Pancreas (tissue), 10 donors: ENCODE measurements at places on chromosomes 5 and 9.

DNA sequence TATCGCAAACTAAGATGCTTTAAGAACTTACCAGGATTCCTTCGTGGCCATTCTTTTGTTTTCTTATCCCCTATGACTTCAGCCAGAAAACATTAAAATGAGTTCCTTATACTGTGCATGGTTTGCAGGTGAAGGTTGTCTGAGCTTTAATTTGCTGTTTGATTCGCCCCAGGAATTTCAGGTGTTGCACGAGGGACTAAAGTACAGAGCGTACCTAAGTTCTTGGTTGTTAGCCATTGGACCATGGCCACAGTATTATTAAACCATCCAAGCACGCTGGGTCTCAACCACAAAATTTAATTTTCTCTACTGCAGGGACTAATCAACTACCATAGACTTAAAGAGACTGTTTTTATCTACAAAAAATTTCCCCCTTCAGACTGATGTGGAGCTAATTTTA, 208.4 kb upstream of the MPDZ start:
- DNase-seq: no peak

GRCh38 chr9:135073741-135074305, 13.6 kb upstream of the OLFM1 start:
- no peak for DNase-seq

DNA sequence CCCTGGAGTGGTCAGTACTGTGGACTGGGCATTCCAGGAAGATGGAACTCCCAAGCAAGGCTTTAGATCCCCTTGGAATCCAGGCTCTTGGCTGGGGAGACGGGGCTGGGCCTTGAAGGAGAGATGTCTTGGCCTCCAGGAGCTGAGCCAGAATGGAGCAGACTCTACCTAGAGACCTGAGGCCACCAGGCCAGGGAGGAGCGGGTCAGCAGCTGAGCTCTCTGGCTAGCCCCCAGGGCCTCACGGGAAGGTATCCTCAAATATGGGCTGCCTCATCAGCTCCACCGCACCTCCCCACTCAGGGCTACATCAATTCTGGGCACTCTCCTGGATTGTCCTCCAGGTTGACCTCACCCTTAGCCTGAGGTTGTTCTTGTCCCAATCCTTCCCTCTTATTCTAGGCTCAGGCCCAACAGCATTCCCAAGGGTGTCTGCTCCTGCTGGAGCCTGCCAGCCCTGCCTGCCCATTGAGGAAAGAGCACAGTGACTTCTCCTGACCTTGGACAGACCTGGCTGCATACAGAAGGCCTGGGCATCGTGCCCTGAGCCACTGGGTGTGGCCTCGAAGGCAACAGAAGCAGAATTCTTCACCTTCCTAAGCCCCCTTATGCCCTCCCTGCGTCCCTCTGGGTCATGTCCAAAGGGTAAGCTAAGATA, 3.0 kb upstream of the PDLIM4 start:
- peak; percentile 78 for DNase-seq

- no peak for DNase-seq
Observed at GRCh38 chr5:137605411-137605810, 106.3 kb upstream of the SPOCK1 start.

DNA sequence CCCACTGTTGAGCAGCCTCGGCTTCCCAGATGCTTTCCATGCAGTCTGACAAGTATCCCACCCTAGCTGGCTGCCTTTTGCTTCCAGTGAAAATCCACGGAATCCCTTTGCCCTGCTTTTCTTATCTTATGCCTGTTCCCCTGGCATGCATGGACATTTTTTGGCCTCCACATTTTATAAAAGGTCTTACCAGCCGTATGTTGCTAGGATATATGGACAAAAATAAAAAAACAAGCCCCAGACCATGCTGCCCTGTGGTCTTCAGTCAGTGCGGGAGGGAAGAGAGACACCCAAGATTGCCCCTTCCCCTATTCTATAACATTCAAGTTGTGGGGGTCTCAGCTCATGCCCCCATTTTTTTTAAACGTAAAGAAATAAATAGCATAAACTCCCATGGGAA, 129.6 kb downstream of the COL23A1 start:
- no peak for DNase-seq

GRCh38 chr5:135584918-135585317, 6.1 kb upstream of the CXCL14 start:
- no peak for DNase-seq

DNA sequence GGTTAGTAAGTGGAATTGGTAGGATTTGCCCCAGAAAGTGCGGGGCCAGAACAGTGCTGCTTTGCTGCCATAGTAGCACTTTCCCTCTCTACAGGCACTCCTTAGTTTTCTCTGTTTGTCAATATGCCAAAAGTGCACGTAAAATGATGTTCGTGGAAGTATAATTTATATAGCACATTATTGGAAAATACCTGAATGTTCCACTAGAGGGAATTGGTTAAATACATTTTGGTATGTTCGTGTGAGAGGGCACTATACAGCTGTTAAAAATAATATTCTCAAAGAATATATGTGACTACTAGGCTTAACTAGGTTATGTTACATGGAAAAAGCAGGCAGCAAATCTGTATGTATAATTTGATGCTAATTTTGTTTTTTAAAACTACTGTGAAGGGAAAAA, 184.0 kb upstream of the GDNF start:
- no peak for DNase-seq

- DNase-seq: peak; percentile 43
Observed at GRCh38 chr9:35903049-35903448, 3.0 kb upstream of the HRCT1 start.

GRCh38 chr5:140260089-140260656, 42.7 kb downstream of the PFDN1 start:
- DNase-seq: no peak

DNA sequence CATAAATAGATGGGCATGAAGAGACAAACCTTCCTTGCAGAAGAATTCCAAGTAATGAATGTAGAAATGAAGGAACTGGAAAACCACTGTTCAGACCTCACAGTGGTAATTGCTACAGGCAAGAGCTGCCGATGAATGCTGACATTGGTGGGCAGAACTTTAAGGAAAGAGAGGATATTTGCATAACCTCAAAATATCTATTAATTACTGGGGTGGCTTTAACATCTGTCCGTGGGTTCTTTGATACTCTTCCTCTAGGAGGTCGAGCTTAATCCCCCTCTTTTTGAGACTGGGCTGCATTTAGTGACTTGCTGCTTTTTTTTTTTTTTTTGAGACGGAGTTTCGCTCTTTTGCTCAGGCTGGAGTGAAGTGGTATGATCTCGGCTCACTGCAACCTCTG, 34.7 kb downstream of the LAMC3 start:
- DNase-seq: no peak

GRCh38 chr9:105681724-105682123, 12.6 kb upstream of the TMEM38B start:
- DNase-seq: no peak

DNA sequence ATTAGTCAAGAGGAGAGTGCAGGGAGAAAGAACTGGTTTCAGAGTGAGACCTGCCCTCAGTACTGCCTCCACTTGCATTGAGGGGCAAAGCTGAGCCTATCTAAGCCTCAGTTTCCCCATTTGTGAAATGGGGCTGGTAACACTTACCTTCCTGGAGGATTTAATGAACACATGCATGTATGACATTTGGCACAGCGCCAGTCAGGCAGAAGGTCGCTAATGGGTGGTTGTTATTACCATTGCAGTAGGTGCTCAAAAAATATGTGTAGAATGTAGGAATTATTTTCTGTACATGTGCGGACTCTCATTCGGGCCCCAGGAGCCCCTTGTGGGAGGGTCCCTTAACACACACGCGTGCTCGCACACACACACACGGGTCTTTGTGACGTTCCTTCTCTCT, 10.9 kb downstream of the FAT2 start:
- no peak for DNase-seq

- DNase-seq: no peak
Observed at GRCh38 chr5:174177976-174178605, 132.6 kb downstream of the NSG2 start.

DNA sequence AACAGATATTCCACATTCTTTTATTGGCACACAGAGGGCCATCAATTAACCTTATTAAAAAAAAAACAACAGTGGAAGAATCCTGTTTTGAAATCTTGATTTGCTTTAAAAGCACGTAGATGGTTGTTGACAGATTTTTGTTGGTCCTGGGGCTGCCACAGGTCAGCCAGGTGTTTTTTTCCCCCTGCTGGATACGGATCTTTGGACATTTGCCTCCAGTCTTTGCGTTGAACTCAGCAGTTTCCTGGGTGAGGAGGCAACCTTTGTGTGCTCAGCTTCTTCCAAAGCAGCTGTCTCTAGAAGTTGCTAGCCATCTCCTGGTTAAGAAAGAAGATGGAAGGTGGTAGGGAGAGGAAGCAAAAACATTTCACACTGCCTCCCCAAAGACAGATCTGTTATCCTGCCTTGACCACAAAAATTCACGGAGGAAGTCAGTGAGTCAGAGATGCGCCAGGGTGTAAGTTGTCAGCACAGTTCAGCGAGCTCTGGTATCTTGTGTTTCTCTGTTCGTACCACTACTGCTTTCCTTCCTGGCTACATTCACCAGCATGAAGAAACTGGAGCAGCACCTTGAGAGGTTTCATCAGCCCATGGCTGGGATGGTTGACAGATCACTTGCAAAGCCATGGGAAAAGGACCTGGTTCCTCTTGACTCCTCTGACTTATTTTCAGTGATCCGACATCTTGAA, 207.3 kb downstream of the ARHGAP26 start:
- no peak for DNase-seq

DNA sequence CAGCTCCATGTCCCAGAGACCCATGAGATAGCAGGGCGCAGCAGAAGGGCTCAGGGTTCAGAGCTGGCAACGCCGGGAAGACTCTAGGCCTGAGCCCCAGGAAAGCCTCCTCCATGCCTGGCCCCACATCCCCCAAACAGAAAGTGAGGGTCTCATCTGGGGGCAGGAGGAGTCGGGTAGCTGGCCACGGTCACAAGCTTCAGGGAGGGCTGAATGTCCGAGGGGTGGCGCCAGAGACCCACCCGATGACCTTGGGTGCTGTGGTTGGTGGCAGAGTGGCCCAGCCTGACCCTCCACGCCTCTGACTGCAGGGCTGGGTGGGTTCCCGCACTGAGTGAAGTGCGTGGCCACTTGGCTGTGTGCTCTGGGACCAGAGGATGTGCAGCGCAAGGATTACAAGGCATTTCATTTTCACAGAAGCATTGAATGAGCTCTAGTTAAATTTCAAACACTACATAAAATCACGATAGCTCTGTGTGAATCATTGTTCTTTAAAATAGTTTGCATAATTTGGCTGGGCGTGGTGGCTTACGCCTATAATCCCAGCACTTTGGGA, 3.0 kb downstream of the C8G start:
- peak; percentile 65 for DNase-seq

- DNase-seq: no peak
Observed at GRCh38 chr9:104604801-104605200, 626 bp downstream of the OR13C2 start.

DNA sequence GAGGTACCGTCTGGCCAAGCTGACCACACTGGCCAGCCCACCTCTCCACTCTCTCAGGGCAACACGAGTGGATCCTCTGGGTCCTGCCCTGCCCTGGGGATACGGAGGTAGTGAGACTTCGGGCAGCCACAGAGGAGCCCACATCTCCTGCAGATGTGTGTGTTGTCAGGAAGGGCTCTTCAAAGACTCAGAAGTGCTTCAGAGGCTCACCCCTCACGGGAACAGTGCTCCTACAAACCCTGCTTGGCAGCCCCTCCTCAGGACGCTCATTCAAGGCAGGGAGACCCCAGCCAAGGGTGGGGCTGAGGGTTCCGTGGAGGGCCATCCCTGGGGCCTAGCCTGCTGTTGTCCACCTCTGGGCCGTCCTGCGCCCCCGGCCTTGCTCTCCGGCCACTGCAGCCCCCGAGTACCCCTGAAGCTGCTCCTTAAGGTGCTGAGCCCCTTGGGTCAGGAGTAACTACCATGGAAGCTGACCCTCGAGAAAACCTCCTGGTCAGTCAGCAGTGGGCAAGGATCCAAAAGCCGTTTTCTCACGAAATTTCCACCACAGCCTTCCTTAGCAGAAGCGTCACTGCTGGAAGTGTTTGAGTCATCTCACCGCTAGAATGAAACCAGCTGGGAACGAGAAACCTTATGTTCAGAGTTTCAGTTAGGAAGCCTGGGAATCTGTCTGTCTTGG, 23.2 kb upstream of the LRRC14B start:
- DNase-seq: peak; percentile 56

- no peak for DNase-seq
Observed at GRCh38 chr5:137056676-137057075, 442.4 kb downstream of the SPOCK1 start.

- DNase-seq: no peak
Observed at GRCh38 chr9:101578378-101578777, 16.4 kb downstream of the PPP3R2 start.

- DNase-seq: no peak
Observed at GRCh38 chr5:172488221-172488620, 33.9 kb upstream of the SH3PXD2B start.

- no peak for DNase-seq
Observed at GRCh38 chr5:130939059-130939458, 226.0 kb downstream of the HINT1 start.

DNA sequence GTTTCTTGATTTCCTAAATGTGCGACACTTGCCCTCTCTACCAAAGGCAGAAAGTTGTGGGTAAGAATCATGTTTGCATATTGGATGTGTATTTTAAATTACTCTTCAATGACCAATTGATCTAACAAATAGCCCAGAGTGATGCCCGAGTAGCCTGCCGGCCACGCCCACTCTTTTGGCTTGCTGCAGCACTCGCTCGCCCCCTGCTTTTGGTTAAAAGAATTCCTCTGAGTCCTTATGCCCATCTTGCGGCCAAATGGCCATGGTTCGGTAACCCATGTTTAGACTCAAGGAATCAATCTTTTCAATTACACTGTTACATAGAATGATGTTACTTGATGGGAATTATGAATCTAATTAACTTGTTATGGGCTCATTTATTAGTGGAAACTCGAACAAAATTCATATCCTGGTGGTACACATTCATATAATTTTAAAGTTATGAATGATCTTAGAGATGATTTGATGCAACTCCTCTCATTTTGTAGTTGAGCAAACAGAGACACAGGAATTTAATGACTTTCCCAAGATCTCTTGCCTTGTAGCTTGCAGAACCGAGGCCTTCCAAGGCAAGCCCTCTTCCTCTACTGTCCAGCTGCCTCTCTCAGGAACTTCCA, 36.5 kb downstream of the PPIC start:
- peak; percentile 63 for DNase-seq

- no peak for DNase-seq
Observed at GRCh38 chr5:6396836-6397535, 18.6 kb upstream of the MED10 start.

DNA sequence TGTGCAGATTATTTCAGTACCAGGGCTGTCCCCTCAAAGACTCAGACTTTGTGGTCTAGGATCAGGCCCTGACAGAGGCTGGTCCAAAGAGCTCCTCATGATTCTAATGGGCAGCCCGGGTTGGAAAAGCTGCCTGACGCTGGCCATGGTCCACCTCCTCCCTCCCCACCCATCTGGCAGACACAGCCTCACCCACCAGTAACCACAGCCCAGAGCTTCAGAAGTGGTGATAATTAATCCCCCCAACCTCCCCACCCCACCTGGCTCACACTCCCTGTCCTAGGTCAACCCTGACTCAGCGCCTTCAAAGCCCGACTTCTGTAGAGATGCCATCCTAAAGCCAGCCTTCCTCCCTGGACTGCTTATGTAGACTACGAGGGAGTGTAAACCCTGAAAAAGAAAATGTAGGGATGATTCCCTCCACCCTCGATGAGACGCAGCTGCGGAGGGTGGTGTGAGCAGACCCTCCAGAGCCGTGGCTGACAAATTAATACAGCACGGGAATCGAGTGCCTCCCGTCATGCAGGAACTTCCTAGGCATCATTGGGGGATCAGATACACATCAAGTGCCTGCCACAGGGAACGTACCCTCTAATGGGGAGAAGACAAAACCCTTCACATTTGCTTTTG, 7.0 kb downstream of the UBE2QL1 start:
- no peak for DNase-seq
